Tibial nerve (tissue), 4 donors: ENCODE measurements at places on chromosomes 1 and 21. TPM values are rescaled to one million over a fixed set of nuclear protein-coding genes. Genes with fewer than 3 reads are reported as not detected.

The COL16A1 gene
- 147 TPM for total RNA-seq

The RPE65 gene
- not detected for total RNA-seq

The FCGR2B gene
- 18.6 TPM for total RNA-seq

DNA sequence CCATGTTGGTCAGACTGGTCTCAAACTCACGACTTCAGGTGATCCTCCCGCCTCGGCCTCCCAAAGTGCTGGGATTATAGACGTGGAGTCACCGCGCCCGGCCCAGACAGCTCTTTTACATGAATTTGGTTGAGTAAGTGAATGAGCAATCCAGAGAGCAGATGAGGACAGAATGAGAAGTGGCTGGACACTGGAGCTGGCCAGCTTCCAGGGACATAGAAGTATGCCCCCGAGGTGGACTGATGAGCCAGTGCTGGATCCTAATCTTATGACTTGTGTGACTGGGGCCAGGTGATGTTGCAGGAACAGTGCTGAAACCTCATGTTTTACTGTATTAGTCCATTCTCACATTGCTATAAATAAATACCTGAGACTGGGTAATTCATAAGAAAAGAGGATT lies 35.9 kb upstream of the KANK4 start:
- DNase-seq = no peak

DNA sequence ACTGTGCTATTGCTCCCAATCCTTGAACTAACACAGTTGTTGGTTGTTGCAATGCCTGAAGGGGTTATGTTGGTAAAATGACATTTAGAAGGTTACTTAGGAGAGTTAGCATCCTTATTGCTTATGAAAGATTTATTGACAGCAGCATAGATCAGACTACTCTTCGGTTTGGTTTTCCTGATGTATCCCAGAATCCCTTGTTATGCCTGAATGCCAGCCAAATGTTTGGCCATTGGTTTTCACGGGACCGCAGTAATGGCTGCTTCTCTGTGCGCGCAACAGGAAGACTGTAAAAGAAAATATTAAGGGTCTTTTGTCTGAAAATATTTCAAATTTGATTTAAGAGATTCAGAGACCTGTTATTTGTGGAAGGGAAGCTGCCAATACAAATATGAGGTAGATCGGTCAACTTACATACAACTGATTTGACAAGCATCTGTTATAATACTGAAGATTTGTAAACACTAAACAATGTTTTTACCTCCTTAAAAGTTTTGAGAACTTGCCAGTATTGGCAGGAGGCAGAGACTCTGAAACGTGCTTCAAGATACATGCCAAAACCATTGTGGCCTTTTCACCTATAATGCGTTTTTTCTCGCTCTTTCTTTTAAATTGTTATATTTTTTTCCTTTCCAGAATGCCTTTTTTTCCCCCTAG lies 8.3 kb downstream of the NFIA start:
- DNase-seq = no peak

GRCh38 chr1:19468397-19468956 lies 16.9 kb downstream of the CAPZB start:
- DNase-seq = no peak

GRCh38 chr1:119419109-119419508 lies 4.2 kb downstream of the HSD3B2 start:
- no peak for DNase-seq
